ENCODE measurements at places on chromosomes 6 and 20.

DNA sequence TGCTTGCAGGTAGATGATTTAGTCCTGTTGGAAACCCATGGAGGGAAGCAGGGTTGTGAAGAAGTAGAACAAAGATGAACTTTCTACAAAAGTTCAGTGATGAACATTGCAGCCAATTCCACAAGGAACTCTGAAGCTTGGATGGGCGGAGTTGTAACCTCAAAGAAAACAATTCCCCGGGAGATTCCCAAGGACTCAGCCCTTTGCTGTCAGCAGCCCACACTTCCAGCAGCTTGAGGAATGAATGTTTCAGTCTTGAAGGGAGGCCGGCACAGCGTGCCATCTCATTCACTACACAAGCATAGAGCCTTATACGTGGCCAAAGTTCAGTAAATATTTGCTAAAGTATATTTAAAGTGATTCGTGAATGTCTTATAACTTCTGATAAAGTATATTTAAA is 269.4 kb downstream of the NKAIN2 start:
- DNase-seq, result no peak

GRCh38 chr6:31386099-31386498 is 17.3 kb upstream of the MICA start:
- no peak for DNase-seq

DNA sequence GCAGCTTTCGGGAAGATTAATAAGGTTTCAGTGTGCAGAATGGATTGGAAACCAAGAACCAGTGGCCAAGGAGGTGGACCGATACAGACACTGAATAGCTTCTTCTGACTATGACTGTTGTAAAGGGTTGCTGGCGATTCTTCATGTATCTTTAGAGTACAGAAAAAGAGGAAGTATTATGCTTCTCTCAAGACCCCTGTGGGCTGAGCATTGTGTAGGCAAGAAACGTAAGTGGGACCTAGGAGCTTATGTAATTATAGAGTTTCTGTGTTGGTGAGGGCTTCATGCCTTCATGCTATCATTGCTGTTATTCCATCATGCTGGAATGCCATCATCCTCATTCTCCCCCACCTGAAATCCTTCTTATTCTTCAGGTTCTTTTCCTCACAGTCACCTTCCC is 105.4 kb upstream of the AKIRIN2 start:
- DNase-seq, result no peak

- DNase-seq, result no peak
These were observed 113.7 kb upstream of the BCLAF1 start for GRCh38 chr6:136403110-136403980.

- no peak for DNase-seq
These were observed 4.8 kb upstream of the ADGB start for GRCh38 chr6:146593986-146594385.

DNA sequence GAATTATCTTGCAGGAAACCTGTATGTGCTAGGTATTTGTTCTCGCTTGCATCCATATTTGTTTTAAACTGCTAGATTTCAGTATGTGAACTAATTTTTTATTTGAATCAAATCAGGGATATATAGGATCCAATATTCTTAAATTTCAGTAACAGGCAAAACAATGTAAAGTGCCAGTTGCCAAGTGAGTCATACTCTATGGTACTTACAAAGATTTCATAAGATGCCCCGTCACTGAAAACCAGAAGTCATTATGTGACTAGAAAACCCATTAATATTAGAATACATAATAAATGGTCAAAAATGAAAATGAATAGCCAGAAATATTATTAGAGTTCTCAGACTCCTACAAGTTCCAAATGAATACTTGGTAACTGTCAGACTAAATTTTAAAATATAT is 481.2 kb downstream of the TFAP2A start:
- DNase-seq, result no peak

DNA sequence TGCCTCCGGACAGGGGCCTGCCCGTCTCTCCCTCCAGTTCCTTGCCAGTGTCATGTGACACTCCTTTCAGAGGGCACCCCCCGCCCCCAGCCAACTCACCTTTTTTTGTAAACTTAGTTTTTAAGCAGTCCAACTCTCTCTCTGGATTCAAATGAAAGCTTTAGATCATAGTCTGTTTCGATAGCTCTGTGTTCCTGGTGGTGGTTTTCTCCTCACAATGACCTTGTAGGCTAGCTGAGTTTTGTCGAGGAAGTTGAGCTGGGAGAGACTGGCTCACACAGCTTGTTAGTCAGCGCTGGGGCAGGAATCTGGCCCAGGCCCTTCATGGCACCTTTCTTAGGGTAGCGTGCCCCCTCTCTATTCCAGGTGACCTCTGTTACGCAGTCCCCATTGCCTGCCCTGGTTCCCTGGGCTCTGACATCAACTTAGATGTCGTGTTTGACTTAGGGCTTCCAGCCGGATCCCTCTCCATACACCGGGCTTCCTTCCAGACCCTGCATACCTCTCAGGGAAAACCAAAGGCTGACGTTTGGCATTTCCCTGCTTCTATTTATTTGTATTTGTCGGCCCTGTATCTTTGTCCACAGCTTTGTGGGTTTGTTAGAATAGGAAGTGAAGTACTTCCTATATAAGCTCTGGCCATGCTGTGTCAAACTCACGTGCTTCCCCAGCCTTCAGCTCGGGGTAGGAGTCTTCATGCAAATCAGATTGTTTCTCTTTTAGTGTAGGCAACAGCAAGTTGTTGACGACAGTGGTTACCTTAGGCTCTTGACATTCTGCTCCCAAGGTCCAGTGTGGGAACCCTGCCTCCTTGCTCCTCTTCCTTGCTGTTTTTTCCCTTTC is 12.7 kb downstream of the IGF2R start:
- no peak for DNase-seq

GRCh38 chr20:1674990-1675780 is 17.6 kb upstream of the SIRPG start:
- DNase-seq, result no peak

- no peak for DNase-seq
These were observed 3.8 kb downstream of the MTCL3 start for GRCh38 chr6:127515234-127515793.

DNA sequence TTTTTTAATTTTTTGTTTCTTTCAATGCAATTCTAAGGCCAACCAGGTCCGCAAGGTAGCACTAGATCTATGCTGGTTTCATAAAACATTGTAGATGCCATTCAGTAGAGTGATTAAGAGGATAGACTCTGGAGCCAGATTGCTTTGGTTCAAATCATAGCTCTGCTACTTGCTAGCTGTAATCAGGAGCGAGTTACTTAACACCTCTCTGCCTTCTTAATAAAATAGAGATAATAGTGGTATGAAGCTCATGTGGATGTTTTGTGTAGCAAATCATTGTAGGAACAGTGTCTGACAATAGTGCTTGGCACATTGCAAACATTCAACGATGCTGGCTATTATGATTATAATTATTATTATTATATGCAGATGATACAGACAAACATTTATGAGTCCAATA is 164.9 kb downstream of the LAMA2 start:
- no peak for DNase-seq

DNA sequence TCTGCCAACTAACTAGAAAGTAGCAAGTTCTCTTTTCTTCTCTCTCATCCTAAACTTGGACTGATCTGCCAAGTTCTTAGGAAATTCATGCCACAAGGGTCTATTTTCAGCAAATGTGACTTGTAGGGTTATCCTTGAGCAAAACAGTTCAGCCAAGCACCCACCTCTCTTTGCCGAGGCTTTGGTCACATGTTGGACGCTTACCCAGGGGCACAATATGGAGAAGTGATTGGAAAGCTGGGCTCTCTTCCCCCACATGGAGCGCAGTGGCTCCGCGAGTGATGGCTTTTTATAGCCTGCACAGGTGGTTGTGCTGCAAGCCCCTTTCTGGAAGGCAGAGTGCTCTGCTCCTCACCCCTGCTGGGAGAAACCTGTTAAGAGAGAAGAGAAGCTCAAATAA is 47.7 kb upstream of the FNDC1 start:
- no peak for DNase-seq

- DNase-seq, result no peak
These were observed 67.2 kb downstream of the TCP11 start for GRCh38 chr6:35073766-35074471.

- DNase-seq, result no peak
These were observed 36.1 kb downstream of the NCR2 start for GRCh38 chr6:41371461-41371991.

- DNase-seq, result no peak
These were observed 304.5 kb downstream of the PHF3 start for GRCh38 chr6:63940056-63940455.

DNA sequence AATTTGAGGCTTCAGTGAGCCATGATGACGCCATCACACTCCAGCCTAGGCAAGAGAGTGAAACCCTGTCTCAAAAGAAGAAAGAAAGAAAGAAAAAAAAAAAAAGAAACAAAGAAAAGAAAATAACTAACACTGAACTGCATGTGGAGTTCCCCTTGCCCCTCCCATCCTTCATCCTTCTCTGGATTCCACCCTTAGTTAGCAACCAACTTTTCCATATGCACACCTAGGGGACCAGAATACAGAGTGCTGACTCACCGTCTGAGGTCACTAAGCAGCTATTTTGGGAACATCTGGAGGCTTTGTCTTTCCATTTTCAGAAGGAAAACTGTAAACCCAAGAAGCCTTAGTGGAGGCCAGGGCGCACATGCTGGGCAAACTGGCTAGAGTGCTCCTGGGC is 257.4 kb downstream of the MAFB start:
- DNase-seq, result no peak
